ENCODE measurements at places on chromosomes 16 and 17.

GRCh38 chr17:41521574-41522261, 3.0 kb upstream of the KRT15 start:
- peak; percentile 68 for DNase-seq

GRCh38 chr16:2092256-2092620, 43.5 kb downstream of the PKD1 start:
- no peak for DNase-seq

- no peak for DNase-seq
These were observed 139.4 kb downstream of the ZFHX3 start for GRCh38 chr16:72908362-72909167.

- no peak for DNase-seq
These were observed 49.2 kb downstream of the TNRC6A start for GRCh38 chr16:24778671-24779070.

GRCh38 chr16:9112166-9112843, 20.9 kb downstream of the HAPSTR1 start:
- DNase-seq = no peak

- no peak for DNase-seq
These were observed 112.8 kb downstream of the C16orf78 start for GRCh38 chr16:49486400-49486799.

GRCh38 chr16:65185241-65185778, 63.4 kb upstream of the CDH11 start:
- no peak for DNase-seq

- DNase-seq = no peak
These were observed 81.3 kb downstream of the SMG6 start for GRCh38 chr17:2222301-2222700.

DNA sequence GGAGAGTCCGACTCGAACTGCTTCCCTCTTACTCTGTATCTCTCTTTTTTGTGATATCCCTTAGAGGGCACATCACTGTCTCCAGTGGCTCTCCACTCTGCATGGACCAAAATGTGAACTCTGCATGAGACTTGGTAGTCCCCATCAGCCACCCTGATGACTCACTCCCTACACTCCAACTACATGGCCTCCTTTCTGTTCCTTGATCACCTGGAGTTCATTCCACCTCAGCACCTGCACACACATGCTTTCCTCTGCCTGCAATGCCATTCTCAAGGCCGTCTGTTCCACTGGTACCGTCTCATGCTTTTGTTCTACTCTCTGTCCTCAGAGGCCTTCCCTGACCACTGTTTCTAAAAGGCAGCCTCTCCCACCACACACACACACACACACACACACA, 109.3 kb downstream of the DNAH9 start:
- DNase-seq = no peak

DNA sequence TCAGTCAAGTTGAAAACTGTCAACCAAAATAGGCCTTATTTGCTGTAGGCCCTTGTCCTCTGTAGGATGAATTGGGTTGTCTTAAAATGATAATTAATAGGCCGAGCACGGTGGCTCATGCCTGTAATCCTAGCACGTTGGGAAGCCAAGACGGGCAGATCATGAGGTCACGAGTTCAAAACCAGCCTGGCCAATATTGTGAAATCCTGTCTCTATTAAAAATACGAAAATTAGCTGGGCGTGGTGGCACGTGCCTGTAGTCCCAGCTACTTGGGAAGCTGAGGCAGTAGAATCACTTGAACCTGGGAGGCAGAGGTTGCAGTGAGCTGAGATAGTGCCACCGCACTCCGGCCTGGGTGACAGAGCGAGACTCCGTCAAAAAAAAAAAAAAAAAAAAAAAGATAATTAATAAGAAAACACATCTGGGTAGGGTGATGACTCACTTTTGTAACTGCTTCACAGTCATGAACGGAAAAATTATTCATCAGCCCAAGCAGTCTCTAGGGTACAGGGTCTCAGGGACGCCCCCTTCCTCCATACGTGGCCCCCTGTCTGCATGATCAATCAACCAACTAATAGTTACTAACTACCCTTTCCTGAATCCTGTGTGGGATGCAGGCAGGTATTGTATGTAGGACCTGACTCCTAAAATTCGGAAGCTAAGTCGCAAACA, 137.0 kb upstream of the RCVRN start:
- DNase-seq = no peak

DNA sequence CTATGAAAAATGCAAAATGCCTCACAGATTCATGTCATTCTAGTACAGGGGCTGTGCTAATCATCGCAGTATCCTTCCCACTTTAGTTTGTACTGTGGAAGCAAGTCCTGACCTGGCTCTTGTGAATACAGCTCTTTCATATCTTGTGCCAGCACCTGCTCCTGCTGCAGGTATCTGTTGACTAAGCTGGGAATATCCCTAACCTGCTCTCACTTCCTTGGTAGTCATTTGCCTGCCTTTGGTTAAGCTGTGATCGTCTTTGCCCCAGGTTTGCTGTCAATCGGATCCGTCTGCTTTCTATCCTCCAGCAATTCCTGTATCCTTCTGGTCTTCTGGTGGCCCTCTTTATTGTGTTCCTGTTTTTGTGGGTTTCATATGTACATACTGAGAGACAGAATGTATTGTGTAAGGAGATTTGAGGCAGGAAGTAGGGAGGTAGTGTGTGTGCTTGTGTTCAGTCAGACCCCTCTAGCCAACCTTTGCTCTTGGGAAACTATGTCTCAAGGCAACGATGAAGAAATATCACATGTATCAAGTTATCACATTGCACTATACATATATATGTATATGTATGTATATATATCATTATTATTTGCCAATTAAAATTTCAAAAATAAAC, 7.7 kb upstream of the GINS3 start:
- no peak for DNase-seq

DNA sequence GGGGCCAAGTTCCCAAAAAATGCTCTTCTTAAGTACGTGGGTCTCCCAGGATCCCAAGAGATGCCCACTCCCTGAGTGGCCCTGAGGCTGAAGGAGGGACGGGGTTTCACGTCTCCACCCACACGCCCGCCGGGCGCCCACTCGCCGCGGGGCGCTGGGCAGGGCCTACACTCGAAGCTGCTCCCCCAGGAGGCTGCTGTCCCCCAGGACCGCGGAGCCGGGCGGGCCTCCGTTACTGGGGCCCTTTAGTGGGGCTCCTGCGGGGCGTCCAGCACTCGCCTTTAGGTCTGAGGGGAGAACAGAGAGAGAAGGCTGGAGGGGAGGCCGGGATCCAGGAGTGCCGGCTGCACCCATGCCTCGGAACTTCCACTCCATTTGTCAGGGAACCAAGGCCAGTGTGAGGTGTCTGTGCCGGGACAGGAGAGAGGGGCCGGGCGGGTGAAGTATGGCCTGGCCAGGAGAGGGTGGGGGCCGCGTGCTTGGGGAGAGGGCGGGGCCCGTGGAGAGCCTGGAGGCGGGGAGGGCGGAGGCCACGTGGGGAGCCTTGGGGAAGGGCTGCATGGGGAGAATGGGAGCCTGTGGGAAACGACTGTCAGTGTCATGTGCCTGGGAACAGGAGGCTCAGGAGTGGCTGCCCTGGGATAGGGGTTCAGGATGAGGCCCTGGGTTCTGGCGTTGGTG, 18.8 kb downstream of the NUBP1 start:
- no peak for DNase-seq
